ENCODE measurements at places on chromosomes 3 and 15.

- DNase-seq = no peak
Measured at GRCh38 chr3:8458238-8458661, 43.4 kb upstream of the LMCD1 start.

DNA sequence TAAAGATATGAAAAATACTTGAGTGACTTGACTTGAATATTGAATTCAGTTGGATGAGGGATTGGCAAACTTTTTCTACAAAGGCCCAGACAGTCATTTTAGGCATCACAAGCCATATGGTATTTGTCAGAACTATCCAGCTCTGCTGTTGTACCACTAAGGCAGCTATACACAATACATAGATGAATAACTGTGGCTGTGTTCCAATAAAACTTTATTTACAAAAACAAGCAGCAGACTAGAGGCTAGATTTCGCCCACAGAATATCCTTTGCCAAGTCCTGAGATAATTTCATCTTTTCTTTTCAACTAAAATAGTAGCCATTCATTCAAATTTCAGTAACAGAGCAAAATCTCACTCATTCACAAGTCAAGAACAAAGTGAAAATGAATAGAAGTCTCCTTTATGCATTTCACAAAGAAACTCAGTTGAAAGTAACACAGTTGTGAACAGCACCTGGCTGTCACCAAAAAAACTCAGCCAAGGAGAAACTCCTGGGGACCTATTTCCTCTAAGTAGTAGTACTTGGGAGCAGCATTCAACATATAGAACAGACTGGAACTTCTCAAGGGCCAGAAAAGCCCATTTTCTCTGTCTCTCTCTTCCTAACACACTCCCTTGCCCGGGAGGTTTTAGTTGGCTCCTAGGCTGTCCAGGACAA lies 56.3 kb downstream of the OSBPL10 start:
- no peak for DNase-seq

DNA sequence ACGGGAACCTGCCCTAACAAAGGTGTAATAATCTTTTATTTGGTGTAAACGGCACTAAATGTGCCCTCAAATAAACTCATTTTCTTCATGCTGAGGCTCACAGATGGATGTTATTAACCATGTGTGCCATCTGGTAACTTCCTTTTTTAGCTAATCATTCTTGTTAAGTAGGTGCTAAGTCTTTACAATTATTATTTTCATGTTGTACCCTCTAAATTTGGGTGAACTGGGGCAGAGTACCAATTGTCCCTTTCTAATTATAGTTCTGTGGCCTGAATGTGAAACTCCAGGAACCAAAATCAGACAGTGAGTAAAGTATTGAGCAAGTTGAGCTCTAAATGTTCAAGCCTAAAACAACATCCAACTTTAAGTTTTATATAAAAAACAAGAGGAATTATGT lies 220.7 kb upstream of the CADM2 start:
- DNase-seq = no peak

DNA sequence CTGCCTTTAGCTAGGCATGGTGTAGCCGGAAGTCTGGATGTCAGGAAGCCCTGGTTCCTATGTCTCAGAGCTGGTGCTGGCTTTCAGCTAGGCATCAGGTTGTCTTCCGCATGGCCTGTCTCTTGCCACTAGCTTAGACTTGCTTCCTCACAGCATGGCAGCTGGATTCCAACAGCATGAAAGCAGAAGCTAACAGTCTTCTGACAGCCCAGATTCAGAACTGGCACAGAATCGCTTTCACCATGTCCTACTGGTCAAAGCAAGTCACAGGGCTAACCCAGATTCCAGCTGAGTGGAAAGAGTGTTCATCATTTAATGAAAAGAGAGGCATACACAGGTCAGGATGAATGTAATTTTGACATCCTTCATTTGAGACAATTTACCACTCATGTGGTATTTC lies 1050.5 kb downstream of the ROBO2 start:
- DNase-seq = no peak

DNA sequence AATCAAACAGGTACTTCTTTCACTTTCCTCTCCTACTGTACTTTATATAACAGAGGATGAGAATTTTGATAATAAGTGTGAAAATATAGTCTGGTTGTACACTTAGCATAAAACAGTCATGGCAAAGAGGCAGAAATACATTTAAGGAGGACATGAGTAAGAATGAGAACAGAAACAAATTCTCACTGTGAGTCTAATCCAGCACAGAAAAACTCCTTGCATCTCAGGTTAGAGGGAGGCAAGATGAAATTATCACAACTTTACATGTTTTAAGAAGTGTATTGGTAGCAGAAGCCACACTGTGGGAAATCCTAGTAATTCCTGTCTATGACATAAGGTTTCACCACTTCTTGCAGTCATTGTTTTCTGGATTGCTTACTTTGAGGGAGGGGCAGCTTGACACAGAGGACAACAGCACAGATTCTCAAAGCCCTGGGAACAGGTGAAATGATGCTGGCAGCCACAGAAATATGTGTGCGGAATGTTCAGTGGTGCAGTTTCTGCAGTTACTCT lies 733.6 kb upstream of the GBE1 start:
- DNase-seq = no peak

DNA sequence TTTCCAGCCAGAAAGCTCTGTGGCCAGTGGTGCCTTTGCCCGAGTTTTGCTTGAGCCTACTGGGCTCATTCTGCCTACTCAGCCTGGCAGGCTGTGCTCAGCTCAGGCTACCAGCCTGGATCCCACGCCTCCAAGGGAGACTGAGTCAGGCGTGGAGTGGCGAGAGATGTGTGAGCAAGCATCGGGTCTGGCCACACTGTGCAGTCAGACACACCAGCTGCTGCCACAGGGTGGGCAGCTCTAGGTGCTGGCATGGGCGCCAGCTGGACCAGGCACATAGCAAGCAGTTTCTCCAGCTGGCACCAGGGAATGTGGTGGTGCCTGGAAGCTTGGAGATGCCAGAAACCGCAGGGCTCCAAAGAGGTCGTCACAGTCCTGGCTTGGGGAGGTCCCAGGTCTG lies 498.5 kb upstream of the CNTN4 start:
- DNase-seq = no peak

DNA sequence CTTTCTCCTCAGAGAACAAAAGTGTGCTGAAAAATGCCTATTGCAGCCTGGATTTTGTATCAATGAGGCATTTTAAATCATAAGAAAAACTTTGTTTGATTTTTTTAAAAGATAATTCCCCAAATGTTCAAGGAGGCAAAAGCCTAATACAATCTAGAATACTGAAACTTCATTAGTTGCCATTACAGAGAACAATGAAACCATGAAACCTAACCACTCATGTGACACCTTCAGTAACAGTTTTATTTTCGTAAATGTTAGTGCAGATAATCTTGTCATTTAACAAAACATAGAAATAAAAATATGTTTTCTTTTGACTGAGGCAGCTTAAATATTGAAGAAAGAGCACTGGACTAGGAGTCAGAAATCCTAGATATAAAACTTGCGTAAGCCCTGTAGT lies 655.9 kb downstream of the RBMS3 start:
- DNase-seq = no peak

DNA sequence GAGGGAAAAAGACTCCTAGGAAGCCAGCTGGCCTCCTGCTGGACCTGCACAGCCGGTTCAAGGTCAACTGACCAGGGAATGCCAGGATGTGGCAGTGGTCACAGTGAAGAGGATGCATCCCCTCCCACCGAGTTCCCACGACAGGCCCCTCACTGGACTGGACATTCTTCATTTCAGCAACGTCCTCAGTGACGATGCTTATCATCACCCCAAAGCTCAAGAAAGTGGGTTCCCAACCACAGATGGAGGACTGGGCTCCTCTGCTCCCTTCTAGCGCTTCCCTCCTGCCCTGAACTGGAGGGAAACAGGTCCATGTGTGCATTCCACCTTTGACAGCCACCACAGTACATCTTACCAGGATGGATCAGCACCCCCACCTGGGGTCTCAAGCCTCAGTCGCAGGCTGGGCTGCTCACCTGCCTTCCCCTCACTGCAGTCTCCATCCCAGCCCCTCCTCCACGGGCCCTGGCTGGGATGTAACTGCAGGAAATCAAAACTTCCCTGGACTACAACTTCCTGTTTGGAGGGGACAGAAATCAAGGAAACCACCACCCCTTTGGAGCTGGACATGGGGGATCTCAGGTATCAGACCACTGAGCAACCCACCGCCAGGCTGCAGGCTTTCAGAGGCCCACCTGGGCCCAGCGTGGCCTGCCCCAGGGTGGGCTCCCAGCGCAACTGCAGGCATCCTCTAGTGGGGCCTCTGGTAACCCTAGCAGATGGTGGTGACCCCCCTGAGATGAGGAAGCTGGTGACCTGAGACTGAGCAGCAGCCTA lies 7.3 kb downstream of the CALML4 start:
- DNase-seq = no peak

DNA sequence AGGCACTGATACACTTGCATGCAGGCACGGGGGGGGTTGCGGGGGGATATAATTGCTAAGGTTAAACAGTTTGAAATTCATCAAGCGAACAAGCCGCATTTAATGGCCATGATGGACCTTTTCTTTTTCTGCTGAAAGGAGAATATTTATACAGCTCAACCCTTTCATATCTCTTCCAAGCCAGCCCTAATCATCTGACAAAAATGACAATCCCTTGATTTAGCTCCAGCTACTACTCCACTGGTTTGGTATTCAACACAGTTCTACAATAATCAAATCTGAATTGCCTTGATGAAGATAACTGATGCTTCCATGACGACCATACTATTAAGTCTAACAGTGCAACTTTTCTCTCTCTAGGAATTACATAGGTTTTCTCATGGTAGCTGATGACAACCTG lies 374.9 kb downstream of the PLCL2 start:
- DNase-seq = no peak

GRCh38 chr3:49054344-49054862 lies 25.2 kb upstream of the IMPDH2 start:
- no peak for DNase-seq

DNA sequence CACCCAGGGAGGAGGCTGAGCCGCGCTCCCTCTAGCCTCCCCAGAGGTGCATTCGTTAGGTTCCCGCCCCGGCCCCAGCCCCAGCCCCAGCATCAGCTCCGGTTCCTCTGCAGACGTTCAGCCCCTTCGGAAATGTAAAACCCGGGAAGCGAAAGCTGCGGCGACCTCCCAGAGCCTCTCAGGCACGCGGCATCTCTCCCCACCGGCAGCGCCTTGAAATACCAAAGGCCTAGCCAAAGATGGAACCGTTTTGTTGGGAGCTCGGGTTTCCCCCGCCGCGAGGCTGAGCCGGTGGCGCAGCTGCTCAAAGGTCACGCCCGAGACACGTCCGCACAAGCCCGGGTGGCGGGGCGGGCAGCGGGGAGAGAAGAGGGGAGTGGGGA lies 77.8 kb upstream of the HES1 start:
- no peak for DNase-seq

- DNase-seq = no peak
Measured at GRCh38 chr3:152909180-152909883, 74.4 kb downstream of the P2RY1 start.

DNA sequence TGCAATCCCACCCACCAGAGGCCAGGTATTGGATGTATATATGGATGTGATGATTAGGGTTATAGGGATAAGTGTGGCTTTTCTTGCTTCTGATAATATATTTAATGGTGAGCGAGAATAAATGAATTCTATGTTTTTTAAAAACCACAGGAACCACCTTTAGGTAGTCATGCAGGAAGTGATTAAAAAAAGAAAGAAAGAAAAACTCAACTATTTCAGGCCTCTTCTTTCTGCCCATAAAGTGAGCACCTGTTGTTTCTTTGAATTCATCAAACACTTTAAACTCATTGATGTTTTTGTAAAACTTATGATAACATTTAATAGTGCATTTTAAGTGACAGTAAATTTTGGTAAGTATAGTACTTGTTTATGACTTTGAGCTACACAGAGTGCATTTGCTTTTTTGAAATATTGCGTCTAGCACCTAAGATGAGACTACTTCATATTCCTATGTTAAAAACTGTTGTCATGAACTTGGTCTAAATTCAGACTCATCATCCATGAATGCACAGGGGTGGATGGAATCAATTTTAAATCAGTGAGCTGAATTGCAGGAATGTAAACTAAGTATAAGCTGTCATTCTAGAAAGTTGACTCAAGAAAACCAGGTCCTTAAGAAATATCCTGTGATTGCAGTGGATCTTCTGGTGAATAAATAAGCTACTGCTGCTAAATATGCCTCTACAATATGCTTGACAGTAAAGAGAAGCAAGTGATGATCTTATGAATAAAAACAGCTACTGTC lies 764.4 kb upstream of the NECTIN3 start:
- no peak for DNase-seq

DNA sequence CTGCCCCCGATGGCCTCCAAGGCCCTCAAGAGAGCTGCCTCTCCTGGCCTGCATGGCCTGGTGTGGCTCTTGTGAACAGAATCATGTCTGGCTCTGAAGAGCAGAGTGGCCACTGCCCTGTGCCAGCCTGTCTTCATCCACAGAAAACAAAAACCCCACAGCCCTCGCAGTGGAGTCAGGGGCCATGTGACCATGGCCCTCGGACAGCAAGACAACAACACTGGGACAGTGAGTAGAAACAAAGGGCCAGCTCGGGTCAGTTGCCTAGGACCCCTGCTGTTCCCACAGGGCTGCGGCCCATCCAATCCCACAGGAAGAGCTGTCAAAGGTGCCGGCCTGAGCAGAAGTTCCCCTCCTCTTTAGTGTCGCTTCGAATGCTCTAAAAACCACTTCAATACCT lies 72.5 kb downstream of the UMPS start:
- DNase-seq = no peak

- DNase-seq = no peak
Measured at GRCh38 chr3:89876116-89876515, 768.7 kb downstream of the EPHA3 start.

DNA sequence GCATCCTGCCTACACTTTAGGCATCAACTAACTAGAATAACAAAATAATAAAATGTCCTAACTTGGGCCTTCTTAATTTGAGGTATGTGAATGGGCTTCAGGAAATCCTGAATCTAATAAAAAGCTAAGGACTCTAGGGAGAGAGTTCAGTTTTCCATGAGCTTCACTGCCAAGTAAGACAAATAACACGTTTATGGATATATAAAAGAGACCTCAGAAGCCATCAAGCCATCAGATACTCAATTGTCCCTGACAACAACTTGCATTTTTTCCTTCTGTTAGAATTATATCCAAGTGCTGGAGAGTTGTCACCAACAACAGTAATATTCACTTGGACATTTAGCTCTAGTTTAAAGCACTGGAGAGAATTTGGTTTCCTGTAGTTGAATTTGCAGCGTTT lies 102.4 kb upstream of the IGSF10 start:
- no peak for DNase-seq

GRCh38 chr3:153026026-153026425 lies 136.0 kb upstream of the RAP2B start:
- no peak for DNase-seq

- no peak for DNase-seq
Measured at GRCh38 chr3:52084954-52085680, 28.7 kb upstream of the DUSP7 start.

DNA sequence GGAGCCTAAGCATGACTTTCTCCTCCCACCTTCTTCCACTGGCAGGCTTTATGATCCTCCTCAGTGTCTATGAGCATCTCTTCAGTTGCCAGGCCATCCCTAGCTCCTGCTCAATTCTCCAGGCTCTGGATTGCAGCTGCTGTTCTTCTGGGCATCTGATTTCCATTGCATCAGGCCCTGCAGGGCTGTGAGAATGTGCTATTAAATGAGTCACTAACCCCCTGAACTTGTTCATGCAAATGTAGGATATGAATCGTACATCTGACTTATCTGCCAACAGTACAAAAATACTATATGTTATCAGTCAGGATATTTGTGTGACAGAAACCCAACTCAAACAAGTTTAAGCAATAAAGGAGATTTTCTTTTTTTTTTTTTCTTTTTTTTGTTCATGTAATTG lies 11.9 kb downstream of the GPR176 start:
- no peak for DNase-seq

- no peak for DNase-seq
Measured at GRCh38 chr3:183074261-183074660, 25.0 kb downstream of the MCCC1 start.

Data from activated effector memory CD4-positive, alpha-beta T cell treated with Interleukin-2 at 50 U/mL for 16 hours (primary cell).